ENCODE measurements at places on chromosomes 12 and 14.

DNA sequence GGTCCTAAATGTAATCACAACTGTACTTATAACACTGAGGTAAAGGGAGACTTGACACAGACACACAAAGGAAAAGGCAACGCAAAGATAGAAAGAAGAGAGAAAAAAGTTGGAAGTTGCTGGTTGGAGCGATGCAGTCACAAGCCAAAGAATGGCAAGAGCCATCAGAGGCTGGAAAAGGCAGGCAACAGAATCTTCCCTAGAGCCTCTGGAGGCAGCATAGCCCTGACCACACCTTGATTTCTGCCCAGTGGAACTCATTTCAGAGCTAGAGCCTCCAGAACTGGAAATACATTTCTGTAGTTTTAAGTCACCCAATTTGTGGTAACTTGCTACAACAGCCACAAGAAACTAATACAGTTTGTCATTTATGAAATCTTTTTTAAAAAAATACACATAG lies 89.2 kb downstream of the PUS7L start:
- DNase-seq: no peak

- no peak for DNase-seq
These were observed 125.3 kb downstream of the WIF1 start for GRCh38 chr12:64995816-64996215.

GRCh38 chr12:12890543-12891079 lies 751 bp upstream of the GPRC5A start:
- no peak for DNase-seq

- no peak for DNase-seq
These were observed 5.6 kb downstream of the SLC11A2 start for GRCh38 chr12:51020448-51021182.

- no peak for DNase-seq
These were observed 891 bp downstream of the PLEKHA5 start for GRCh38 chr12:19130224-19131024.

DNA sequence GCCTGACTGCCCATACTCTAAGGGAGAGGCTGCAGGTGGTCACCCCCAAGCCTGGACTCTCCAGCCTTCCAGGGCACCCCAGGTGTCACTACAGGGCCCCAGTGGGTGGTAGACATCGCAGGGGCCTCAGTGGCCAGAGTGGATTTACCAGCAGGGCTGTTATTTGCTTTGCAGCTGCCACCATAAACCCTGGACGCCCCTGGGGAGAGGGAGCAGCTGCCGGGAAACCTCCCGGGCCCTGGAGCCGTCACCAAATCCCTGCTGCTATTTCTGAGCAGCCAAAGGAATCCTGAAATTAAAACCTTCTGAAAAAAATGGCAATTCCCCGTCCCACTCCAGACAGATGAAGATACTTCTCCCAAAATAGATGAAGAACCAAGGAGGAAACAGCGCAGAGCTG lies 13.9 kb downstream of the TMEM119 start:
- DNase-seq: no peak

- DNase-seq: no peak
These were observed 25.1 kb upstream of the RPLP0 start for GRCh38 chr12:120225852-120226640.

DNA sequence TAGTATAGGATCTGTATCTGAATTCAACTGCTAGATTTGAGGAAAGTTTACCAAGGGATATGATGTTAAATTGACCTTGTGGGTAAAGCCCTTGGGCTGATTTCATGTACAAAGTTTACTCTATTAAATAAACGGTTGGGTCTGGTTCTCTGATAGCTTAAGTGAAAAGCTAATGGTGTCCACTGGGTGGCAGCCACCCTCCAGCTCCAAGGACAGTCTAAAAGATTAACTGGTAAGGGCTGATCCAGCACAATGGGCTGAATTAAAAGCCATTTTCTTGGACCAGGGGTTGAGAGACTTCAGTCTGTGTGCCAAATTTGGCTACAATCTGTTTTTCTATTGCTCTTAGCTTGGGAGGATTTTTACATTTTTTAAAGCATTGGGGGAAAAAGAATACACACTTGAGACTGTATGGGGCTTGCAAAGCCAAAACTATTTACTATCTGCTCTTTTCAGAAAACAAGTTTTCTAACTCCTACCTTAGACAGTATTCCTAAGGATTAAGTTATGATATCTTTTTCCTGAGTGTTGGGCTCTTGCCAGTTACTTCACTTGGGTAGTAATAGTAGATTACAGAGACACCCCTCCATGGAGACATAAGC lies 116.5 kb downstream of the GPHN start:
- DNase-seq: peak; percentile 23

- DNase-seq: no peak
These were observed 51.9 kb upstream of the PTHLH start for GRCh38 chr12:28024231-28024995.

DNA sequence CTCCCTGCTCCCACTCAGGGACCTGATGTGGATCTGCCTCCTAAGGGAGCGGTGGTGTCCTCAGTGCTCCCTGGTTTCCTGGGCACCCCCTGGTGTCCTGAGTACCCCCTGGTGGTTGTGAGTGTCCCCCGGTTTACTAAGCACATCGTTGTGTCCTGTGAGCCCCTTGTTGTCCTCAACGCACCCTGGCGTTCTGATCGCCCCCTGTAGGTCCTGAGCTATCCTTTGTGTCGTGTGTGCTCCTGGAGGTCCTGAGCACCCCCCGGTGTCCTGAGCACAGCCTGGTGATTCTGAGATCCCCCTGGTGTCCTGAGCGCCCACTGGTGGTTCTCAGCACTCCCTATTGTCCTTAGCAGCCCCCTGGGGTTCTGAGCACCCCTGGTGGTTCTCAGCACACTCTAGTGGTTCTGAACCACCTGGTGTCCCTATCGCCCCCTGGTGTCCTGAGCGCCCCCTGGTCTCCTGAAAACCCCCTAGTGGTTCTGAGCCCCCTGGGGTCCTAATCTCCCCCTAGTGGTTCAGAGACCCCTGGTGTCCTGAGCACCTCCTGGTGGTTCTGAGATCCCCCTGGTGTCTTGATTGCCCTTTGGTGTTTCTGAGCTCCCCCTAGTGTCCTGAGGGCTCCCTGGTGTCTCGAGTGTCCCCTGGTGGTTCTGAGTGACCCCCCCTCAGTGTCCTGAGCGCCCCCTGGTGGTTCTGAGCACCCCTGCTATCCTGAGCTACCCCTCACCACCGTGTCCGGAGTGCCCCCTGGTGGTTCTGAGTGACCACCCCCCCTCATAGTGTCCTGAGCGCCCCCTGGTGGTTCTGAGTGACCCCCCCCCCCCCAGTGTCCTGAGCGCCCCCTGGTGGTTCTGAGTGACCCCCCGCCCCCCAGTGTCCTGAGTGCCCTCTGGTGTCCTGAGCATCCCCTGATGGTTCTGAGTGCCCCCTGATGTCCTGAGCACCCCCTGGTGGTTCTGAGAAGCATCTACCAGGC lies 615.1 kb downstream of the TMEM121 start:
- DNase-seq: no peak

Data from AG09319 (cell line).